ENCODE measurements at places on chromosomes 2 and 18.

DNA sequence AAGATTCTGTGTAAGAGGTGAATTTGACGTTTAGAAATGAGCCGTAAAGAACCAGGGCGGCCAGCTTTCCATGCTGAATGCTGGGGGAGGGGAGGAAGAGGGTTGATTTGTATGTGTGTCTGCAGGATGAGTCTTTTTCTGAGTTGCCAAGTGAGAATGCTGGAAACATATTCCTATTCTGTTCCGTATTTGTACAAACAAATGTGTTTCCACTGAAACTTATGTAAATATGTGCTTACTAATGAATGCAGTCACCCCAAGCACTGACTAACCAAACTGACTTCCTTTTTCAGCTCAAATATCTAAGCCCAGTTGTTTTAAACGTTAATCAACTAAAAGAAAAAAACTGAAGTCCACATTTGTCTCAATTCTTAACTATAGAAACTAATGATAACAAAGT is 74.9 kb upstream of the APCDD1 start:
- no peak for DNase-seq

DNA sequence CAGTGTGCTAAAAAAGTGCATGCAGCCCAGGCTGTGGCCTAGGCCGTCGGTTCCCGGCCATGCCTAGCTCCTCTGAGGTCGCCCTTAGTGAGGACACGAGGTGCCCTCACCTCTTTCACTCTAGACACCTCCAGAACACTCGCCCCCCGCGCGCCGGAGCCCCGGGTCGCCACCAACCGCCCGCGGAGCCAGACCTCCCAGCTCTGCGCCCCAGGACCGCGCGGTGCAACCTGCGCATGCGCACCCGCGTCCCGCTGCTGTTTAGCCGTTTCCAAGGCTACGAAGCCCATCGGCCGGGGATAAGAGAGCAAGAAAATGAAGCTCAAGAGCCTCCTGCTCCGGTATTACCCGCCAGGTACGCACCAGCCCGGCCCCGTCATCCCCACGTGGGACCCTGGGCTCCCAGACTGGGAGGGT is at the start of gene DAW1:
Gene DAW1 (plus strand): TSS at position 257 of the 417 bp plus-strand sequence. CDS start 59 bp downstream, at position 316.
- peak; percentile 20 for DNase-seq

DNA sequence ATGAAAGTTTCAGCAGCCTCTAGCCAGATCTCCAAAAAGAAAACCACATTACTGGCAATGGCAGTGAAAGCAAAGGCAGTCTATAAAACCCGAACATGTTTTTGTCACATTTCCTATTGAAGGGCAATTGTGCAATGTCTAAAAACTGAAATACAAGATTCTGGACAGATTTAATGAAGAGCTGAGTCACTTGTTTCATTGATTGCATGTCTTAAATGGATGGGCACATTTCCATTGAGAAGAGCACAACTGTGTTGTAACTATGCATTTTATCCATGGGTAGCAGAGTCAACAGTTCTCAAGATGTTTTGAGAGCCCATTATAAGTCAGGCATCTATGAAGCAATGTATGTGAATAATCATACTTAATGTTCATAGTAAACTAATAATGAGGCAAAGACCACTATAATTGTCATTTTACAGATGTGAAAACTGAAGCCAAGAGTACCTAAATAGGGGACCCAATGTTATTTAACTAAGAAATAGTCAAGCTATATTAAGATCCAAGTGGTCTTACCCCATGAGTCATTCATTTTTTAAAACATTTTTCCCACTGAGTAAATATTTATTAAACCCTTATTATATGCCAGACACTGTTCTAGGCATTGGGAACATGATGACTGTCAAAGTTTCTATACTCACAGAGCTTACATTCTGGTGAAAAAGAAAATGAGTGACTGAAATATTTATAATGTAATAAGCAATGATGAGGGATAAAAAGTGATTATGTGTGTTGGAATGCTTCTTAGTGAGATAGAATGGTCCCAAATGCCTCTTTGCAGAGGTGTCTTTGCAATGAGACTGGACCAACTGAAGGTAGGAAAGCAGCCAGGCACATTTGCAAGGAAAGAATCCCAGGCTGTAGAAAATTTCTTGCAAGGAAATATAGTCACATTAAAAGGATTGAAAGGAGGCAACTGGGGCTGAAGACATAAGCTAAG is 818.9 kb upstream of the ACVR2A start:
- no peak for DNase-seq

DNA sequence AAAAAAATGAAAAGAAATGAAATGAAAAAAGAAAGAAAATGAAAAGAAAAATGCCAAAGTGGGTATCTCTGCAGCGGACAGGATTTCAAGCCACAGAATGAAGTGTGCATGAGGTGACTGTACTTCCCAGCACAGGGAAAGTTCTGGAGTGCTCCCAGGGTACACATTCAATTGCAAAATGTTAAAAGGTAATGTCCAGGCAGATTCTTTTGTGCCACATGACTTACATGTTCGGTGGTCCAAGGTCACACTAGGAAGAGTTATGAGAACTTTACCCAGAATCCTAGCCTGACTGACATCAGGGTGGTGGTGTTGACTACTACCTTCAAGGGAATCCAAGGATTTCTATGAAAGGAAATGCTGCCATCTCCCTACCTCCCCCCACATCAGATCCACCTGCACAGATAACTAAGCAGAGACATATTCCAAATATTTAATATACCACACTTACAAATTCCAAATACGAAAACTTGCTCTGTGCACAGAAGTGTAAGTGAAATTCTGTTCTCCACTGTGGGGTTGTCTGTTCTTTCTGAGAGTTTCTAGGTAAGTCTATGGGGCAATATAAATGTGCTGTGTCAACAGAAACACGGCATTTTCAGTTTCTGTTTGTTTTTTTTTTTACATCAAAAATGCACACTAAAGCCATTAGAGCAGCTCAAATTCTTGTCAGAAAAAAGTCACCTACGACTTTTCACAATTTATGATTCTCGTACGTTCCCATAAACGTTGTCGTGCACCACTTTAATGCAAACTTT is 56.6 kb downstream of the CABYR start:
- DNase-seq = no peak

GRCh38 chr2:45577441-45577840 is 33.6 kb downstream of the SRBD1 start:
- no peak for DNase-seq

- no peak for DNase-seq
Measured at GRCh38 chr2:95333888-95334338, 36.8 kb downstream of the KCNIP3 start.

DNA sequence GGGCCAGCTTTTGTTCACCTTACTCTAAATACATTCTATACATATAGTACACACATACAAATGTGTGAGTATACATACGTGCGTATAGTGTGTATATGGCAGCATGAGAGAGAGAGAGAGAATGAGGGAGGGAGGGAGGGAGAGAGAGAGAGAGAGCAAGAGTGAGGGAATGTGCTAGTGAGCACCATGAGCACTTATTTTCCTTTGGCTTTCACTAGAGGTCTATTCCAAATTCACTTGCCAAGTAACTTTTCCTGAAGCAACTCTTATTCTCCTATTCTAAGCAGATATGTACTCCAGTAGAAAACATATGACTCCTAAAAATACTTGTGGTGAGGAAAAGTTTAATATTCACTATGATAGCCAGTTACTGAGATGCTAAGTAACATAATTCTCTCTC is 85.7 kb downstream of the COBLL1 start:
- no peak for DNase-seq

- no peak for DNase-seq
Measured at GRCh38 chr2:1972948-1973347, 228.6 kb upstream of the PXDN start.

GRCh38 chr2:74515981-74516633 is 1.9 kb downstream of the TLX2 start:
- DNase-seq = peak; percentile 71

- no peak for DNase-seq
Measured at GRCh38 chr18:53753601-53754000, 470.9 kb downstream of the MBD2 start.

DNA sequence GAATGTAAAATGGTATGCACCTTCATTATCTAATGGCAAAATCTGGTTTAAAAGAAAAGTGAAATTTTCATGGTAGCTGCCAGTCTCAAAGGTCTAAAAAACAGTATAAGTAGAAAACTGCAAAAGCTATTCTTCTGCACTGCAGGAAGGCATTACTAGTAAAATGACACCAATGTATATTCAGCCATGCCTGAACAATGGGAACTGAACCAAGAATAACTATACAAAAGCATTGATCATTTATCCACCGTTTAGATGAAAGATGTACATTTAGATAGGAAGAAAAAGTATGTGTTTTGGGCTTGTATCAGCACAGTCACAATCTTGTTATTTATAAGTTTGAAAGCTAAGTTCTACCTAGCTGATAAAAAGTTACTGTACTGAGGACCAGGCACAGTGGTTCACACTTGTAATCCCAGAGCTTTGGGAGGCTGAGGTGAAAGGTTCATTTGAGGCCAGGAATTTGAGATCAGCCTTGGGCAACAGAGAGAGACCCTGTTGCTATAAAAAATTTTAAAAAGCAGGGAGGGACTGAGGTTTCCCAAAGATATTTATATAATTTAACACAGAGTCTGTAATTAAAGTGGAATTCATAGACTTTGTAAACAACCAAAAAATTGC is 163.1 kb upstream of the WDSUB1 start:
- no peak for DNase-seq

DNA sequence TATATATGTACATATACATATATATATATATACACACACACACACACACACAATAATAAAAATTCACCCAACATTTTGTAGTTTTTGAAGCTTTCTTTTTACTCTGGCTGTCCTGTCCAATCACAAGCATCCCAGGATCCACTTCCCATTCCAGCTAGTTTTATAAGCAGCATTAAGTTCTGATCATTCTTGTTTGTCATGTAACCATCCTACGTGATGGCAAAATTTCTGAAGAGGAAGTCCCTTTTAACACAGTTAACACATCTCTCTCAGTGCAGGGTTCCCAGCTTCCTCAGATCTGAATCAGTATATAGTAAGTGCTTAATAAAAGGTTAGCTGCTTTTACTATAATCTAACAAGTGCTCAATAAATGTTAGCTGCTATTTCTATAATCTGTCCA is 26.4 kb downstream of the MYOM1 start:
- no peak for DNase-seq

DNA sequence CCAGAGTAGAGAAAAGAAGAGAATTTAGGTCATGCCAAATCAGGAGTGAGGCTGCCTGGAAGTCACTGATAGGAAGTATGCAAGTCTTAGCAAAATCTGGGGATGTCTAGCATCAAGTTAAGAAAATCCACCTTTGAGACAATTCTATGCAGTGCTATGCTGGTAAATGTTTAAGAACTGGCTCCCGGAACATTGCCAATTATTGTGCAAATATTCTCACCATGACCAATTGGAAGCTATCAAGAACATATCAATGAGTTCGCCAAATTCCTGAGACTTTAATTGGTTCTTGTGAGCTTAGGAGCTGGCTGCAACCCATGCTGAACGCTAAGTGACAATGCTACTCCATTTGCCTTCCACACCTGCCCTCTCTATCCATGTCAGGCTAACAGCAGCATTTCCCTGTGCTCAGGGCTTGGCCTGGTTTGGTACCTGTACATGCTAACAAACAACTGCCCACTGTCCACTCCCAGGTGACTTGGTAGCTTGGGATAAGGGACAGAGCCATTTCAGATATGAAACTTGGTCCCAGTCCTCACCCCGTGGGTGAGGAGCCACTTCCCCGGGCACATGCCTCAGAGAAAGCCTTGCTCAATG is 172.9 kb upstream of the KLHL29 start:
- DNase-seq = no peak

All from stimulated activated CD4-positive, alpha-beta T cell treated with anti-CD3 and anti-CD28 coated beads, Interleukin-15, amount 100 ng/mL, for 1 hour (primary cell).